ENCODE measurements at places on chromosomes 16 and 17.
A peak's percentile ranks its signal among the peaks of the same experiment; 100 is the strongest.

- peak; percentile 58 for DNase-seq
Observed at GRCh38 chr17:75535119-75535537, 9.6 kb downstream of the LLGL2 start.

DNA sequence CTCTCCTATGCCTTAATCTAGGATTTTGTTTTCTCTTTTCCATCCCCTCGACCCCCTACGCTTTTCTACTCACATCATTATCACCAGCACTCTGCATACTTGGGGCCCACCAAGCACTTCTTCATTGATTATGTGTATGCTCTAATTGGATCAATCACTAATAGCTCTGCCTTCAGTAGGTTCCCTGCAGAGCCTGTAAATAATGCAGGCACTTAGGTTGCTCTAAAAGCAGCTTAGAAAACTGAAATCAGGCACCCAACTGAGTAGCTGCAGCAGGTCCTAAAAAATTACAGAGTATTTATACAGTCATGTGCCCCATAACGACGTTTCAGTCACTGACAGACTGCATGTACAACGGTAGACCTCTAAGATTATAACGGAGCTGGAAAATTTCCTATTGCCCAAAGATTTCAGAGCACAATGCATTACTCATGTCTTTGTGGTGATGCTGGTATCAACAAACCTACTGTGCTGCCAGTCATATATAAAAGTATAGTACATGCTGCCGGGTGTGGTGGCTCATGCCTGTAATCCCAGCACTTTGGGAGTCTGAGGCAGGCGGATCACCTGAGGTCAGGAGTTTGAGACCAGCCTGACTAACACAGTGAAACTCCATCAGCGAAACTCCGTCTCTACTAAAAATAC is 280.4 kb downstream of the HS3ST3B1 start:
- no peak for DNase-seq

- DNase-seq = no peak
Observed at GRCh38 chr16:85611444-85612190, 1.5 kb upstream of the GSE1 start.

DNA sequence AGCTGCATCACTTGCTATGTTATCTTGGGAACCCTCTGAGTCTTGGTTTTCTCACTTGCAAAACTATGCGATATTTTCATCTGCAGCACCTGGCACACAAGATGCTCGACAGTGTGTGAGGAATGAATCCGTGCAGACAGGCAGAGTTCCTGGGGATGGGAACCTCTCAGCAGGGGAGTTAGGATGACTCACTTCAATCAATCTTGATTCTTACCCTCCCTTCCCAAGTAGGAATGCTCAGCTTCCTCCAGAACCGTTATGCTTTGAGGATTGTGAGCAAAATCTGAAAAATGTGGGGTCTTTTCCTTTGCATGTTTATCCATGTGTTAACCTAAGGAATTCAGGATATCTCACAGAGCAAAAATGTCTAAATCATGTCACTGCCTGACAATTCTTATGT is 68.9 kb upstream of the HNF1B start:
- no peak for DNase-seq

- DNase-seq = no peak
Observed at GRCh38 chr17:4110152-4110551, 32.7 kb downstream of the ZZEF1 start.

GRCh38 chr17:7853691-7854038 is 1.2 kb upstream of the TMEM88 start:
- no peak for DNase-seq

GRCh38 chr17:66268247-66268927 is 34.0 kb upstream of the PRKCA start:
- DNase-seq = no peak

DNA sequence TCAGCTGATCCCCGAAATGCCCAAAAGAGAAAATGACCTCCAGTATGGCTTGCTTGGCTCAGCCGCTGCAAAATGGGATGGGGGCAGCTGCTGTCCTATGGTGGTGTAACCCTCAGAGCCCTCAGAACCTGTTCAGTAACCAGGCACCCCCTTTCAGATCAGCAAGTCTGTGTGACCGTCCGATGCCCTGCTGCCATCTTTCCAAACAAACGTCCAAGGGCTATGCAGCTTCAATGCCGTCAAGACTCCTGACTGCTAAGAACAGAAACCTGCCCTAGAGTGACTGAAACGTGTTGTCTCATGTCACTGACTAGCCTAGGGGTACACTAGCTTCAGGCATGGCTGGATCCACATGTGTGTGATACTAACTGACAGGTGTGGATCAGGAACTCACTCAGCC is 70.4 kb downstream of the GNAO1 start:
- no peak for DNase-seq

- DNase-seq = no peak
Observed at GRCh38 chr16:47584464-47585225, 123.5 kb downstream of the PHKB start.

GRCh38 chr17:38322156-38322779 is 21.5 kb downstream of the GPR179 start:
- peak; percentile 56 for DNase-seq

DNA sequence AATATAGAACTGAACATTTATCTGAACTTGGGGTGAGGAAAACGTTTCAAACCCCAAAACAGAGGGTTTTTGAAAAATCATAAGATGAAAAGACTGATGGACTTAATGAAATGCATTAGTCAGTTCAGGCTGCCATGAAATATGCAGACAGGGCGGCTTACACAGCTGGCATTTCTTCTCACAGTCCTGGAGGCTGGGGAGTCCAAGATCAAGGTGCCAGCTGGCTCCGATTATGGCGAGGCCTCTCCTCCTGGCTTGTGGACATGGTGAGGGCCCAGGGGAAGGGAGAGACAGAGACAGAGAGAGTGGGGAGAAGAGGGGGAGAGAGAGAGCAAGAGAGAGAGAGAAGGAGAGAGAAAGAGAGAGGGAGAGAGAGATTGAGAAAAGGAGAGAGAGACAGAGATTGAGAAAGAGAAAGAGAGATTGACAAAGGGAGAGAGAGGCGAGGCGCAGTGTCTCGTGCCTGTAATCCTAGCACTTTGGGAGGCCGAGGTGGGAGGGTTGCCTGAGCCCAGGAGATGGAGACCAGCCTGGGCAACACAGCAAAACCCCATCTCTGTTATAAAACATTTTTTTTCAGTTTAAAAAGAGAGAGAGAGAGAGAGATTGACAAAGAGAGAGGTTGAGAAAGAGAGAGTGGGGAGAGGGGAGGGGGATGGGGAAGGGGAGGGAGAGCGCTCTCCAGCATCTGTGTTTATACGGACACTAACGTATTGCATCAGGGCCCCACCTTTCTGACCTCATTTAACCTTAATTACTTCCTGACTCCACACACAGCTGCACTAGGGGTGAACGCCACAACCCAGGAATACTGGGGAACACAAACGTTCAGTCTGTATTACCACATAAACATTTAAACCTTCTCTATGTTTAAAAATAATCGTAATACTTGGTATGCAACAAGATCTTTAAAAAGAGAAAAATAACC is 24.6 kb upstream of the RPH3AL start:
- no peak for DNase-seq

DNA sequence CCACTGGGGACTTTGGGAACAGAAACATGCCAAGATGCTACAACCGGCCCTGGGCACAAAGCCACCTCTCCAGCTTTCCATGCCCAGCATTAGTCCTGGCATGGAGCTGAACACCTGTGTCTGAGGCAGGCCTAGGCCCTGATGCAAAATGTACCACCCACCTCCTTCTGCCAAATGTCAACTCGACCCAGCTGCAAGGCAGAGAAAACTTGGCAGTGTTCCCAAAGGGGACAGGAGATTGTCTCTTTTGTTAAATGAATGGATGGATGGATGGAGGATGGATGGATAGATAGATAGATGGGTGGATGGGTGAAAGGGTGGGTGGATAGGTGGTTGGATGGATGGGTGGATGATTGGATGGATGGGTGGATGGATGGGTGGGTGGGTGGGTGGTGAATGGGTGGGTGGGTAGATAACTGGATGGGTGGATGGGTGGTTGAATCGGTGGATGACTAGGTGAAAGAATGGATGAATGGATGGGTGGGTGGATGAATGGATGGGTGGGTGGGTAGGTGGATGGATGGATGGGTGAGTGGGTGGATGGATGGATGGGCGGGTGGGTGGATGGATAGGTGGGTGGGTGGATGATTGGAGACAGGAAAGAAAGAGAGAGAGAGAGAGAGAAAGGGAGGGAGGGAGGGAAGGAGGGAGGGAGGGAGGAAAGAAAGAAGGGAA is 73.4 kb upstream of the TNRC6C start:
- no peak for DNase-seq

DNA sequence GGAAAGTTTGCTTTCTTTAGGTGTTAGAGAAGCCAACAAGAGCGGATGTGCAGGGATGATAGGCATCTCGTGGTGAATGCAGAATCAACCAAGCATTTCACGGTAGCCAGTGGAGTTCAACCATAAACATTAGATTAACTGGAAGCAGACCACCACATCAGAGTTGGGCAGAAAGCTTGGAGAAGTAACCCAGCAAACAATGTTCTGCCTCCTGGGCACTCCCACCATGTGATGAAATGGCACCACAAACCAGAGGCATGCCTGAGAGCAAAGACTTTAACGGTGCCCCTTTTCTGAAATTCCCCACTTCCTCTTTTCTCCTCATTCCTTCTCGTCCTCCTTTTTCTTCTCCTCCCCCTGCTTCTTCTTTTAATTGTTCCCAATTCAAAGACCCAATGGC is 193.5 kb upstream of the ANKFN1 start:
- no peak for DNase-seq

DNA sequence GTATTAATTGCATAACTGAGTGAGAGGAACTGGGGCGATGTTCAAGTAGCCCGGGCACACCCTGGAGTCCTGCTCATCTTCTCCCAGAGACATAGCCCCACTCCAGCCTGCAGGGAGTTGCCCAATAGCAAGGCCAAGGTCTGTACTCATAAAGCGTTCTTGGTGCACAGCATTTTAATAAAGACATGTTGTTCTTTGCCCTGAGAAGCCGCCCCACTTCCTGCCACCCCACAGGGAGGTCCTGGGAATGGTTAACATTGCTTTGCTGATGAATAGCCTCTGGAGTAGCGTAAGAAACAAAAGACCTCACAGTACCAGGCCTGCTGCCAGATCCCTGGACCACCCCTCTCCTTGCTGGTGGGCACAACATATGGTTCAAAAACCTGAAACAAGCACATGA is 21.6 kb upstream of the CDH1 start:
- DNase-seq = no peak

DNA sequence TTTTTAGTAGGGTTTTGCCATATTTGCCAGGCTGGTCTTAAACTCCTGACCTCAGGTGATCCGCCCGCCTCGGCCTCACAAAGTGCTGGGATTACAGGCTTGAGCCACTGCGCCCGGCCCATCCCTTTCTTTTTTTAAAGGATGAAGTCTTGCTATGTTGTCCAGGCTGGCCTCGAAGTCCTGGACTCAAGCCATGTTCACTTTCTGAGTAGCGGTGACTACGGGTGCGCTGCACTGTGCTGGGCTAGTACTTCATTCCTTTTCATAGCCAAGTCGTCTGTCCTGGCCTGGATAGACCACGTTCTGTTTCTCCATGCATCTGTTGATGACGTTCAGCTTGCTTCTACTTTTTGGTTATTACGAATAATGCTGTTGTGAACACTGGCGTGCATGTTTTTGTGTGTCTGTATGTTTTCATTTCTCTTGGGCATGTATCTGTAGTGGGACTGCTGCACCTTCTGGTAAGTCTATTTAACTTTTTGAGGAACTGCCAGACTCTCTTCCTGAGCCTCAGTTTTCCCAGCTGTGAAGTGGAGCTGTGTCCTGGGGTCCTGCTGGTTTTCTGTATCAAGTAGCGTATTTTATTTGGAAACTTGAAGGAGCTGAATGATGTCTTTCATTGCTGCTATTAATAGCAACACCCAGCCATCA is 40.0 kb upstream of the GSE1 start:
- no peak for DNase-seq

GRCh38 chr17:75010683-75011400 is 1.6 kb upstream of the MRPL58 start:
- DNase-seq = no peak

GRCh38 chr17:73974536-73974935 is 228.9 kb upstream of the RPL38 start:
- DNase-seq = no peak

DNA sequence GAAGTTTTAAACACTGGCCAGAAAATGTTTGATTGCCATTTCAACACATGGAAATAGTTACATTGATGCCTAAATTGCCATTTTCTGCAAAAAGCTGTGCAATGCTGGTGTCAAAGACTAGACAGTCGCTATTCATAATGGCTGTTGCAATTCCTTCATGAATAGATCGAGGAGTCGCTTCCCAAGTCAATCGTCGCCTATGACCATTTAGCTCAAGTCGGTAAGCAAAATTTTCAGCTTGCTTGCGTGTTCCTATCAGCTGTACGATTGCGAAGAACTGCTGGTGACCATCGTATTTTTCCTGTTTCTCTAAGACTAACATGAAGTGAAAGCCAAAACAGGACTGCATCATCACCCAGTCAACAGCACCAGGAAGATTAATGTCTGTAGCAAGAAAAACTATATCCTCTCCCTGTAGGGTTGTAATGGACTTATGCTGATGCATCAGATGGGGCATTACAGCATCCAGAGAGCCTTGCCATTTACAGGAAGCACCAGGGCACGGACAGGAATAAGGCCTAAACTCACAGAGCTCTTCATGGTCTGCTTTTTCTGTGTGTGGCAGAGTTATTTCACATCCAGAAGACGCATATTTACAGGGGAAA is 23.6 kb downstream of the SIAH1 start:
- DNase-seq = no peak

GRCh38 chr17:57463103-57463885 is 207.0 kb downstream of the MSI2 start:
- peak; percentile 83 for DNase-seq

DNA sequence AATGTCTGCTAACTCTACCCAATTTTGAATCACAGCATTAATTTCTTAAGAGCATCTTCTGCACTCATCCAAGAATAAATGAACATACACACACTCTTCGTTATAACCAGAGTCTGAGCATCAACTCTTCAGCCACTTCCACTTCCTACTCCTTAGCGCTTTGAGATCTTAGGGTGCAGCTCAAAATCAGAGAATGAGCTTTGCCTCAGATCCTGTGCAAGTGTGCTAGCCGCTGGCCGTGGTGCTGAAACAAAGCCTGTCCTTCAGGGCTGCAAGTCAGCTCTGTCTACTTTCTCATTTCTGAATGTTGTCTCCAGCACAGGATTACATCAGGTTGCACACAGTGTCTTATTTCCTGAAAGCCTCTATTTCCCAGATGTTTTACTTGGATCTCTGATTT is 165.4 kb downstream of the AIPL1 start:
- no peak for DNase-seq

DNA sequence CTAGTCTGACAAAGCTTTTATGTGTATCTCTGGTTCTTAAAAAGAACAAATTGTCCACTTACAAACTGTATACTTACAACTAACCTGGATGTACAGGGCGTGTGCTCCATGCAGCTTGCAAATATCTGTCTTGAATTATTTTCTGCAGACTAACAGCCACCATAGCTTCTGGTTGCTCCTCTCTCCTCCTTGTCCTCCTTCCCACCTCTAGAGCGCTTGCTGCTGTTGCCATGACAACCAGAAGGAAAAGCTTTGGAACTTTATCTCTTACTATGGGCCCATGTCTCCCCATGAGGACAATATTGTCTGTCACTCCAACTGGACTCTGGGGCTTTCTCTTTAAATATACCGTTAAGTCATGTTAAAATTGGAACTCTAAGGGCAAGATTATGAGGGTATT is 71.5 kb upstream of the DHX40 start:
- no peak for DNase-seq

- no peak for DNase-seq
Observed at GRCh38 chr17:7549401-7550055, 670 bp downstream of the TNFSF12 start.

All from stimulated activated CD8-positive, alpha-beta memory T cell treated with anti-CD3 and anti-CD28 coated beads, Interleukin-4, amount 100 ng/mL, for 24 hours (primary cell).